ENCODE measurements at places on chromosomes 4 and X.
A peak's percentile ranks its signal among the peaks of the same experiment; 100 is the strongest.

GRCh38 chr4:94544811-94545210 is 93.1 kb downstream of the PDLIM5 start:
- no peak for DNase-seq

- no peak for DNase-seq
Observed at GRCh38 chr4:41358647-41359421, 102.1 kb downstream of the UCHL1 start.

GRCh38 chrX:3589474-3589873 is 124.0 kb downstream of the PRKX start:
- DNase-seq: peak; percentile 43

DNA sequence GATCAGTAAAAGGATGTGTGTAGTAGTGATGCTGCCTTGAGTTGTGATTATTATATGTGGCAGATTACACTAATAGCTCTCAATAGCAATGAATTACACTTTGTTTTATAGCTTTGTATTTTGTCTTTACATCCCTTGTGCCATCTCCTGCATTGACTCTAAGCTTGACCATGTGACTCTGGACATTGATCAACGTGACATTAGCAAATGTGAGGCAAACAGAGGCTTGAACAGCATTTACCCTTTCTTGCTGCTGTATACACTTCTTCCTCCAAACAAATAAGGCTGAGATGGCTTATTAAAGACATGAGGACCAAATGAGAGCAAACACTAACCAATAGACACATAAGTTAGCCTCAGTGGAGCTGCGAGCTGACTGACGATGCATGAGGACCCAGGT is 63.5 kb downstream of the MAD2L1 start:
- no peak for DNase-seq

DNA sequence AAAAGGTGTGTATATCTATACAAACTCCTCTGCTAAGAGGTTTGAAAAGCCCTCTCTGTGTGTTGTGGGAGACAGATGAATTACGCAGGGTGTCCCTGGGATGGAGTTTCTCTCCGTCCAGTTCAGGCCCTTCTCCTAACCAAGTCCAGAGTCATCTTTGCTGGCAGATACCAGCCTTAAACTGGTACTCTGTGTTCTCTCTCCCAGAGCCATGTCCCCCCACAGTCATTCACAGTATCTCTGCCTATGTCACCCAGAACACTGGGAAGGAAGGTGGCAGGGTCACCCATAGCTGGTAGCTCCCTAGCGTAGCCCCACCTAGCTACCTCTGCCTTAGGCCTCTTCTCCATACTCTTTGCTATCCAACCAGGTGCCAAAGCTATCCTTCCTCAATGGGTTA is 8.9 kb downstream of the AMER1 start:
- DNase-seq: no peak

GRCh38 chrX:107522901-107523300 is 73.4 kb downstream of the FRMPD3 start:
- no peak for DNase-seq

- DNase-seq: no peak
Observed at GRCh38 chrX:23792861-23793553, 10.0 kb downstream of the SAT1 start.

DNA sequence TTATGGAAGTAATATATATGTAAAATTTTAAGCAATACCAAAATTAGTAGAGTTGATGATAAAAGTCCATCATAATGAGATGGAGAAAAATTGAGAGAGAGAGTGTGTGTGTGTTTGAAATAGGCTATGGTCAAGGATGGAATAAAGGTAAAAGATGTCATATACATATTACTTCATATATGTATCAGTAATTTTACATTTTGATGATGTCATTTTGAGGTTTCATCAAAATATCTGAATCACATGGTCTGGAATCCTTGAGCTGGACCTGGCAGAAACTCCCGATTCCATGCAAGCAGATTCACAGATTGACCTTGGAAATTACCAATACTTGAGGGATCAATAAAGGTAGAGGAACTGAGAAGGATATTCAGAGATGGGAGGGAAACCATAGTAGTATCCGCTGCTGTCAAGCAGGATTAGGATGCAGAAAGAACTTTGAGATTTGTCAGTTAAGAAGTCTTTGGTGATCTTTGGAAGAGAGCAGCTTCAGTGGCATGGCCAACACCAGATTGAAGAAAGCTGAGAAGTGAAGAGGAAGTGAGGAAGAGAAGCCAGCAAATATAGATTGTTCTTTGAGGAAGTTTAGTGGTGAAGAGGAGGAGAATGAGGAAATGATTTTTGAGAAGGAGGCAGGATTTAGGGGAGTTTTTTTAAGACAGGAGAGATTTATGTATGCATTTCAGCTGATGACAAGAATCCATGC is 21.5 kb downstream of the DNAAF6 start:
- DNase-seq: no peak

DNA sequence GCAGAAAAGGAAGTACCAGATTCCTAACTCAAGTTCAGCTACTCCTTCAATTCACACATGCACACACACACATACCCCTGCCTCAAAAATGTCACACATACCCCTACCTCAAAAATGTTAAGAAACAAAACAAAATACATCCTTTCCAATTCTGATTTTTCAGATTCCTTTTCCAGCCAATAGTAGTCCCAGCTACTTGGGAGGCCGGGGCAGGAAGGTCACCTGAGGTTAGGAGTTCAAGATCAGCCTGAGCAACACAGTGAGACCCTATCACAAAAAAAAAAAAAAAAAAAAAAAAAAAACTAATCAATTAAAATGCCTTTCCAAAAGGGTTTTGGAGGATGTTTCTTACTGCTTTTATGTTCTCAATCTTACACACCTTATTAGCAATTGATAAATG is 138.0 kb downstream of the AFAP1 start:
- no peak for DNase-seq

GRCh38 chr4:143241892-143242291 is 57.2 kb downstream of the USP38 start:
- peak; percentile 17 for DNase-seq

GRCh38 chr4:88158038-88158488 is 376 bp downstream of the ABCG2 start:
- DNase-seq: no peak

- DNase-seq: peak; percentile 73
Observed at GRCh38 chrX:70439016-70439415, 5.6 kb upstream of the DLG3 start.

- DNase-seq: no peak
Observed at GRCh38 chr4:304969-305680, at the start of gene ZNF732. Gene ZNF732 (minus strand): TSS chr4:305474. CDS start chr4:305310, 164 bp downstream.

- DNase-seq: no peak
Observed at GRCh38 chr4:2172627-2173231, 69.2 kb downstream of the HAUS3 start.

GRCh38 chrX:47232803-47233332 is at the start of gene USP11:
Gene USP11 (plus strand): TSS chrX:47233009. CDS start chrX:47233044, 35 bp downstream.
- peak; percentile 87 for DNase-seq

DNA sequence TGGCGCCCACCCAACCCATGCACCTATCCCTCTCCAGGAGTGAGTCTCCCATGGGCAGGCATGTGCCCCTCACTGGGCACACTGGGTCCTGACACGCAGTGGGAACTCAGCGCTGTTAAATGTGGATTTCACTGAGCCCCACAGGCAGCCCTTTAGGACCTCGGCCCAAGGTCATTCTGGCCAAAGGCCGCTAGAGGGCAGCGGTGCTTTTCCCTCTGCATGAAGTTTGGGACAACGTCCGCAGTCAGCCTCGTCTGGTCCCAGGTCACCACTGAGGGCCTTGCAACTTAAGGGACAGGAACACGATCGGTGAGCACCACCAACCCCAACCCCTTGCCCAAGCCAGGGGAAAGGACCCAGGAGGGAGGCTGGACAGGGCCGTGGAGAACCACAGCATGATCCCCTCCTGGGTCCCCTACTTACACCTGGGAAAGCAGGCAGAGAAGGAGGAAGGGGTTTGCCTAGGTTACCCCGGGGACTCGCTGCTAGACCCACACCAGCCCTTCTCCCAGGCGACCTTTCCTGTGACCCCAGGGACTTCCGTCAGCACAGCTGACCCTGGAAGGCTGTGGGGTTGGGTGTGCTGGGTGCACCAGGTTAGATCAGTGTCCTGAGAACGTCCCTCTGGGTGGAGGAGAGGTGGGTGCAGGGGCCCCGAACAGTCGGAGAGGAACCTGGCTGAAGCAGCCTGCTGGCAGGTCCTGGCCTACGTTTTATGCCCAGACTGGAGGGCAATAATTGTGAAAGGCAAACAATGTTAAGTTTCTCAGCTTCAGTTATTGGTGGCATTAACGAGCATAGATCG is 24.0 kb downstream of the CYTL1 start:
- DNase-seq: peak; percentile 90

DNA sequence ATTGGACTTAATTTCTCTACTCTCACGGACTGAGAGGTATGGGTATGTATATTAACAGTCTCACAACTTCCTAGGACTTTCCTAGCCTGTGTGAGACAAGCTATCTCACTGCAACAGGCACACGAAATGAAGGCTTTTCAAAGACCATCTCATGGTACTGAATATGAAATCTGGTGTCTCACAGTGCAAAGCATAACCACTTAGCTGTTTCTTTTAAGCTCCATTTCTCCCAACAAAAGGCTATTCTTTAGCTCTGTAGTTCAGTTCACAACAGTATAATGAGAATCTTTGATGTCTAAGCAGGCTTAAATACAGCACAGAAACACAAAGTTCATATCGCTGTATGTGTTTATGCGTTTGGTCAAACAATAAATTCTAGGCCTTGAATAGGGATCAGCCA is 116.2 kb upstream of the PCDH18 start:
- DNase-seq: no peak

GRCh38 chrX:22629105-22629725 is 356.5 kb downstream of the CBLL2 start:
- DNase-seq: no peak

DNA sequence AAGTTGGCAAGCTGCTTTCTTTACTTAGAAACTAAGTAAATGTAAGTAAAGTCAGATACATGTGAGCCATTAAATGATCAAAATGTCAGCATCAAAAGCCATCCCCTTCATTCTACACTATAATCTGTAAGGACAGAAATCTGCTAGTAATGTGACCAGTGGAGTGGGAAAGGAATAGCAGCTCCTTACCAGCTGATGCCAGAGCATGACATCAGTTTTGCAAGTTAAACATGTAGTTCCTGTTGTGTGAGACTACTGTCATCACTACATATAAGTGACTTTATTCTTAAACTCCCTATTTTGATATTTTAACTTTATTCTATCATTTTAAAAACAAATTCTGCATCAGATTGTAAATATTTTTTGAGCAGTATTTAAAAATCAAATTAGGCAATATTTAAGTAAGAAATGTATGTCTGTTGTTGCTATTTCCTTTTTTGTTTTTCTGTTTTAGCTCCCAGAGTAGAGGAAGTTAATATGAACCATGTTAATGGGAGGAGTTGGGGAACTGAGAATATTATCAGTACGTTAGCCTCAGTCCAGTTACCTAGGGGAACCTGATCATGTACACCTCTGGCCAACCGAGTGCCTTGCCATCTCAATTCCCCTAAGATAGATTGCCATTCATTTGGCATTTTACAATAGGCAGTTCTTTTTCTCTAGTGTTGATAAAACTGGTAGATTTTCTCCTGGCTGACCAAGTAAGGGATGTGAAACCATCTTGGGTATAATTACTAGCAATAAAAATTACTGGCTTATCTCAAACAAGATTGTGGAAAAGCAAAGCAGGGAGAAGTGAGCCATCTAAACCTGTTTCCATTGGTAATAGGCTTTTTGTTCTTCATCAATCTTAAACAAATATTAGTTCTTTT is 34.7 kb downstream of the CCNI start:
- no peak for DNase-seq

DNA sequence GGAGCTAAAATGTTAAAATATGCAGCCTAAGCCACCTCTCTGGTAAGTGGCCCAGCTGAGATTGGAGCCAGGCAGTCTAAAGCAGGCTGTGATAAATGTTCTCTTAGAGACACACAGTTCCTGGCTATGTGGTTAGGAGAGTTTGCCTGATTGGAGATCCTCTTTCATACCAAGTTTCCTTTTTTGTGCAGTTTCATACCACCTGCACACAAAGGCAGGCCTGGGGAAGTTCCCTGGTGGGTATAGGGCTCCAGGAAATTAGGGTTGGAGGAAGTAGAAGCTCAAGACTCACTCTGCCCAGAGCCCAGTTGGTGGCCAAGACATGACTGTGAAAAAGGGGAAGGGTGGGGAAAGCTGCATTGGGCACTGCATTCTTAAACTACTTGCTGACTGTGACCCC is 16.9 kb downstream of the CYBB start:
- DNase-seq: peak; percentile 63

DNA sequence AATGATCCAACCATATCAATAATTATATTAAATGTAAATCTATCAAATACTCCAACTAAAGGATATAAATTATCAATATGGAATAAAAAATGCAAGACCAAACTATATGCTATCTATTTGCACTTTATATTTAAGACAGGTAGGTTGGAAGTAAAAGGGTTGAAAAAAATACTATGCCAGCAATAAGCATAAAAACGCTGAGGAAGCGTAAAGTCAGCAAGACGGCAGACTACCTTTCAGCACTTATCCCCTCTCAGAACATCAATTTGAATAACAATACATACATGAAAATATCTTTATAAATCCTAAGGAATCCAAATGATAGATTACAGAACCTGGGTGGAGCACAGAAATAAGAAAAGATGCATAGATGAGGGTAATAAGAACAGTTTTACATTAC is 14.0 kb upstream of the GABRA3 start:
- DNase-seq: no peak

GRCh38 chr4:86376850-86377249 is 17.0 kb upstream of the MAPK10 start:
- DNase-seq: no peak

GRCh38 chrX:46204721-46205422 is 340.3 kb downstream of the ZNF674 start:
- no peak for DNase-seq

DNA sequence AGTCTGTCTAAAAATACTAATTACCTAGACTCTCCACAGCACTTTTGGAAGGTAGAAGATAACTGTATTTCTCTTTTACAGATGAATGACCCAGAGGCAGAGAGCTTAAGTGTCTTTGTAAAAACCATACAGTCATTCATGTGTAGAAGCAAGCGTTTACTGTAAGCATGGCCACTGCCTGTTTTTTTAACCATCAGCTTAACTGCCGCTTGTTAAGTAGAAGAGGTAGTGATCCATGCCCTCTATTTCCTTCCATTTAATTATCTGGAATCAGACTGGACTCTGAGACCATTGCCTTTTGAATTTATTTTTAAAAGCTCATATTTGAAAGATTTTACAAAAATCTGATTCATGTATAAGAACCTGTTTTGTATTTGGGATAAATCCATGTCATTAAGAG is 111.2 kb upstream of the TECRL start:
- DNase-seq: no peak

GRCh38 chr4:23401572-23401971 is 488.3 kb downstream of the PPARGC1A start:
- DNase-seq: no peak

- peak; percentile 43 for DNase-seq
Observed at GRCh38 chr4:24770032-24770584, 25.3 kb upstream of the SOD3 start.

GRCh38 chrX:154304846-154305245 is 9.3 kb downstream of the TKTL1 start:
- no peak for DNase-seq

Data from hematopoietic multipotent progenitor cell treated with erythropoietin and hydrocortisone succinate and interleukin-3 and kit ligand, for 4 days (in vitro differentiated cells).